ENCODE measurements at places on chromosomes 16 and 17.

- no peak for DNase-seq
Measured at GRCh38 chr17:39944393-39944711, 16.8 kb downstream of the LRRC3C start.

DNA sequence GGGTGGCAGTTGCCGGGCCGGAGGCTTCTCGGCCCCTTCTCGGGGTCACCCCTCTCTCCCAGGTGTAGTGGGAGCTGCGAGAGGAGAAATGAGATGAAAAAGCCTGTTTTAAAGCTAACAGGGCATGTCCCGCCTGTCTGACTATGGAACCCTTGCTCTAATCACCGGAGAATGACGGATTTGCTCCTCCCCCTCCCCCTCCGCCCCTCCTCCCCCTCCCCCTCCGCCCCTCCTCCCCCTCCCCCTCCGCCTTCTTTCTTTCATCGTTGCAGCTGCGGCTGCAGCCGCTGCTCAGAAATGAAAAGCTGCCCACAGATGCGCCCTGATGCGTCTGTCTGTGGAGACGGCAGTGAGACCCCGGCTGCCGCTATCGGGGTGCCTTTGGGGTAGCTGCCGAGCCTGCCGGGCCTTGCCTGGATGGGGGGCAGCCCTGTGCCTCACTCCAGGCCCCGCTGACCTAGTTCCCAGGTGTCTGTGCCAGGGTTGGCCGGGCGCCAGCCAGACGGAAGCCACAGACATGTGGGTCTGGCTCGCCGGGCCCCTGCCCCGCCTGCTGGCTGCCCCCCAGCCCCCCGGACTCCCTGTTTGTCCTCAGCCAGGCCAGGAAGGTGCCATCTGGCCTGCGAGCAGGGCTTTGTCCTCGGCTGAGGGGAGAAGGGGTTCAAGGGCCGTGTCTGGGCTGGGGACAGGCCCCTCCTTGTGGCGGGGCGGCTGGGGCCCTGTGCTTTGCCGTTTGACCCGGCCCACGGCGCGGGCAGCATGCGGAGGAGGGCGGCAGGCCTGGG is 37.7 kb downstream of the GINS2 start:
- no peak for DNase-seq

- DNase-seq, result no peak
Measured at GRCh38 chr16:12324152-12324551, 347.6 kb downstream of the SNX29 start.

DNA sequence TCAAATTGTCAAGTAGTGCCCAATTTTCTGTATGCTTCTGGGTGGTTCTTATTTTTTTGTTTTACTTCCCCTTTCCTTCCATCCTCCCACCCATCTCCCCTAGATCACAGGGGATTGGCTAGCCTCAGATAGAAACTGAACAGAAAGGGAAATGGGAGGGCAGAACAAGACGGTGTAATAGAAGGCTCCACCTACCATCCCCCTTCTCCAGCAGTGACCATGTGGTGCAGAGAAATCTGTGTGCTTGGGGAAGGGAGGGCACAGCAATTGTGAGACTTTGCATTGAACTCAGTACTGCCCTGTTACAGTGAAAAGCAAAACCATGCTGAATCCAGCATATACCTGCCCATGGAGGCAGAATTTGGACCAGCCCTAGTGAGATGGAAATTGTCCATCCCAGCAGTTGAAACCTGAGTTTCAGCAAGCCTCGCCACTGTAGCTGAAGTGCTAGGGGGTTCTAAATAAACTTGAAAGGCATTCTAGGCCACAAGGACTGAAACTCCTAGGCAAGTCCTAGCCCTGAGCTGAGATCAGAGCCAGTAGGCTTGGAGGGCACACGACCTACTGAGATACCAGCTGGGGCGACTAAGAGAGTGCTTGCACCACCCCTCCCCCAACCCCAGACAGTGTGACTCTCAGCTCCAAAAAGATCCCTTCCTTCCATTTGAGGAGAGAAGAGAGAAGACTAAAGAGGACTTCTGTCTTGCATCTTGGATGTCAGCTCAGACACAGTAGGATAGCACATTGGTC is 5.2 kb downstream of the SLFN11 start:
- no peak for DNase-seq

DNA sequence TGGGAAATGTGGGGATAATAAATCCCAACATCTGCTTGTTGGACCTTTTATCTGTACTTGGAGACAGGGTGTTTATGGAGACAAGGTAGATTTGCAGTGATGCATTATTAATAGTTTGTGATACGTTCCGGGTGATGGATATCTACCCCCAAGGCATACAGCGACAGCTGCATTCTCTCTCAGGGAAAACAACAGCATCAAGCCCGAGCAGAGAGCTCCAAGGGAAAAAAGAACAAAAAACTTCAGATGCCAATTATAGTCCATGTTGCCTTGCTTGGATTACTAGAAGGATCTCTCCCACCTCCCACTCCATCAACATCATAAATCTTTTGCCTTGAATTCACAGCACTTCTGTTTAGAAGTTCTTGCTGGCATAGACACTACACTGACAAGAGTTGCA is 187.5 kb upstream of the CDH11 start:
- no peak for DNase-seq

GRCh38 chr16:23952128-23952970 is 116.6 kb downstream of the PRKCB start:
- DNase-seq, result no peak

DNA sequence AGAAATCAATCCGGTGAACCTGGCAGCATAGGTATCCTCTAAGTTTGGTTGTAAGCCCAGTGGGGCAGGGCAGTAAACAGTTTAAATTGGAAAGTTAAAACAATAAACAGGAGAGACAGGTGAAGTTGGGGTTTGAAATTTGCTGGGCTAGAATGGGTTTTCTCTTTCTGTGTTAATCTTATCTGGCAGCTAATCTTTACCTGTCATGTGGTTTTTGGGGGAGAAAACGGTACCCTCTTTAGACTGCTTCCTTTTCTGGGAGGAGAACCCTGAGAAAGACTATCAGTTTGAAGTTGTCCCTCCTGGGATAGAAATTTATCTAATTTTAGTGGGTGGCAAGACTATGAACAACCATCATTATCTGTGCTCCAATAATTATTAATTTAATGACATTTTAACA is 24.0 kb downstream of the CDH13 start:
- no peak for DNase-seq

DNA sequence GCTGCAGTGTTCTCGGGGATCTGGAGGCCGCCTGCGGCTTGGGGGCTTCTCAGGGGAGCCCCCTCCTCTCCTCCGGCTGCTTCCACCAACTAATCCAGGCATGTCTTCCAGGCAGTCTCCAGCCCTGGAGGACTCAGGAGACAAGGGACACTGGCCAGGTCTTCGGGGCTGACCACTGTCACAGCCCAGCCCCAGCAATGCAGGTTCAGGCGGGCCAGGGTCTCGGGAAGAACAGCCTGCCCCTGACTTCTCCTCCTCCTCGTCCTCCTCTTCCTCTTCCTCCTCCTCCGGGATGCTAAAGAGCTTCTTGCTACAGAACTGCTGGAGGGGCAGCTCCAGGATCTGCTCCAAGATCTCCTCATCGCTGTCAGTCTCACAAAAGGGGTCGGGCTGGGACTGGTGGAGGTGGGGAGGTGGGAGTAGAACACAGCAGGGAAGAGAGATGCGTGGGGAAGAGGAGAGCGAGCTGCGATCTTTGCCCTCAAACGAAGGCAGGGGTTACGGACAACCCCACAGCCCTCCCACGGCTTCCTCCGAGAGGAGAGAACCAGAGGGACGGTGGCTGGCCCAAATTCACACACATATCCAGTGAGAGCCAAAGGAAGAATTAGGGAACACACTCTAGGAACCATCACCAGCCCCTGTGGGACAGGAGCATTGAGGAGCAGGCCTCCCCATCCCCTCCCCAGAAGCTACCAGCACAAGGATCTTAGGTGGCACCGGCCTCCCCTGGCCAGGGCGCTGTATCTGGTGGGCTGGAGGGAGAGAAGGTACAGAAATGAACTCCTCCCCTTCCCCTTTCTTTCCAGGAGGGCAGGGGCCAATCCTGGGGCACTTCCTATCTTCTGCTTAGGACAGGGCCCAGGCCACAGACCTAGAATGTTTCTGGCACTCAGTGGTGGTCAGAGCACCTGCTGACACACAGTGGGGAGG is 19.3 kb downstream of the TSPOAP1 start:
- DNase-seq, result no peak

DNA sequence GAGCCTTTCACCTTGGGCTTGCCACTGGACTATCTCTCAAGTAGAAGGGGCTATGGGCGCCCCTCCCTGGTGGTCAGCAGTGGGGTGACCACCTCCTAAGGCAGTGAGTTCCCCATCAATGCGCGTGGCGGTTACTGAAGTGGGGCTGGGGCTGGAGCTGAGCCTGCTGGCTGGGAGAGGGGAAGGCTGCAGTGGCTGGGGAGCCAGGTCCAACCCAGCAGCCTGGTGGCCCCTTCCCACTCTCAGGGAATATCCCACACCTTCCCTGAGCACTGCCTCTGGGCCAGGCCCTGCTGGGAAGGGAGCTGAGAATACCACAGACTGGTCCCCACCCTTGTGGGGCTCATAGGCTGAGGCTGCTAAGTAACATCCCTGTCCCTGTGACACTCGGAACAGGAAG is 19.8 kb upstream of the MPRIP start:
- no peak for DNase-seq

- DNase-seq, result no peak
Measured at GRCh38 chr17:65529040-65529633, 32.3 kb downstream of the AXIN2 start.

GRCh38 chr16:70579648-70580630 is 56.3 kb downstream of the SF3B3 start:
- DNase-seq, result no peak

- no peak for DNase-seq
Measured at GRCh38 chr17:61967729-61968128, 39.9 kb upstream of the INTS2 start.

GRCh38 chr16:48619979-48620378 is 10.0 kb upstream of the N4BP1 start:
- DNase-seq, result no peak

- no peak for DNase-seq
Measured at GRCh38 chr17:15247891-15248529, 17.1 kb downstream of the PMP22 start.

DNA sequence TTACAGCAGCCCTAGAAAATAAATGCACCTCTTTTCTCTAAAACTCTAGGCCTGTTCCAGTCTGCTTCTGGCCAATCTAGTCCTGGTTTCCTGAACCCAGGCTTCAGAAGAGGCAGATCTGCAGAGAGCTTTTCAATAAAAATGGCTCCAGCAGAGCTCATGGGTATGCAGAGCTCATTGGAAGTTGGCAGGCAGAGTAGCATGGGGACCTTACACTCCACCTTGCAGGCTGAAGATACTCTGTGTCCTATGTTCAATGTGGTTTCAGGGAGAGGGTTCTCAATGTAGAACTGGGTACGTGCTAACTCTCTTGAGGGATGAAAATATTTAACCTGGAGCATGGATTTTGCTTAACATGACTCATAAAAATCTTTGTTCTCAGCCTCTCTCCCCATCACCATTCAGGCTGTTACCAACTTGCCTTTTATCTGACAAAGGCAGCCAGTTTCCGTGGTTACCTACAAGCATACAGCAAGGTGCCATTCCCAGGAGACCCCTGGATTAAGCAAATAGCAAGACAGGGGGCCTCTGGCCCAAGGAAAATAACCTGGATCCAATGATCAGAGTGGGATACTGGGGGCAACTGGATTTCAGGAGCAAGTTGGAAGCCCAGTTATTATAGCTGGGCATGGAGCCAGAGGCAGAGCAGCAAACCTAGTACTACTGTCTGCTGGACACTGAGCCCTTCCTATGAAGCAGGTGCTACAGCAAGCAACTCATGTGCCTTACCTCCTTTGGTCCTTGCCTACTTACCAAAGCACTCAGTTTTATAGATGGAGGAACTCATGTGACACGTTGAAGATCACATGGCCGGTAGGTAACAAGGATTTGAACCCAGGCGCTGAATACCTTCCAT is 98.2 kb upstream of the DHX40 start:
- no peak for DNase-seq

GRCh38 chr16:84732674-84733352 is 33.0 kb downstream of the USP10 start:
- DNase-seq, result no peak

GRCh38 chr16:15404792-15405191 is 9.2 kb downstream of the MPV17L start:
- DNase-seq, result no peak

- DNase-seq, result no peak
Measured at GRCh38 chr16:11985250-11985649, 8.7 kb downstream of the SNX29 start.

- DNase-seq, result no peak
Measured at GRCh38 chr17:81635431-81635830, 1.5 kb downstream of the NPLOC4 start.

- no peak for DNase-seq
Measured at GRCh38 chr17:14902803-14903202, 362.3 kb downstream of the PMP22 start.

DNA sequence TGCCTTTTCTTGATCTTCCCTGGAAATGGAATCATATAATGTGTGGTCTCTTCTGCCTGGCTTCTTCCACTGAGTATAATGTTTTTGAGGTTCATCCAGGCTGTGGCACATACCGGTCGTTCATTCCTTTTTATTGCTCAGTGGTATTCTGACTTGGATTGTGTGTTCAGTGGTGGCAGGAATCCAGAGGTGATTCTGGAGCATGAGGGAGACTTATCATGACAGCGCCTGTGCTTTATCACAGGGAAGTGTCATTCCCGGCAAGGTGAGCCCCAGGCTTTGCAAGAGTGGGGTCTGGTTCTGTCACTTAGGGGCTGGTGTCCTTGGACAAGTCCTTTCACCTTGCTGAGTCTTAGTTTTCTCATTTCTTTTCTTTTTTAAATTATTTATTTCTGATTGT is 53.0 kb downstream of the IRX3 start:
- no peak for DNase-seq

- DNase-seq, result no peak
Measured at GRCh38 chr16:10069374-10069773, 112.9 kb downstream of the GRIN2A start.

GRCh38 chr17:81386646-81387099 is 8.6 kb upstream of the BAHCC1 start:
- no peak for DNase-seq

DNA sequence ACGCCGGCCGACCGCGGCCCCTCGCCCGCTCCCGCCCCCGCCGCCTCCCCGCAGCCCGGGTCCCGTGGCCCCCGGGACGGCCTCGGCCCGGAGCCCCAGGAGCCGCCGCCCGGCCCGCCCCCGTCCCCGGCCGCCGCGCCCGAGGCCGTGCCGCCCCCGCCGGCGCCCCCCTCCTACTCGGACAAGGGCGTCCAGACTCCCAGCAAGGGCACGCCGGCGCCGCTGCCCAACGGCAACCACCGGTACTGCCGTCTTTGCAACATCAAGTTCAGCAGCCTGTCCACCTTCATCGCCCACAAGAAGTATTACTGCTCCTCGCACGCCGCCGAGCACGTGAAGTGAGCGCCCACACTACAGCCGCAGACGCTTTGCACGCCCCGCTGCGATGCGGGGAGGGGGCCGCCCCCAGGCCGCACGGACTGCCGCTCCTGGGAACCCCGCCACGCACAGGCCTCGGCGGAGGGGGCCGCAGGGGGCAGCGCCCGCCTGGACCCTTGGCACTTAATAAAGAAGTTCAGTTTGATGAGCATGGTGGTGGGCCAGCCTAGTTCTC is 35.5 kb upstream of the ZC3H18 start:
- DNase-seq, result no peak

- peak; percentile 63 for DNase-seq
Measured at GRCh38 chr17:73841431-73842060, 197.3 kb upstream of the SDK2 start.

Measured in NCI-H1436 treated with DMSO at 0.1 percent for 48 hours (cell line).